GM13976 (cell line): ENCODE measurements at places on chromosomes 5 and 9.

GRCh38 chr9:3478549-3478953 lies 47.2 kb downstream of the RFX3 start:
- no peak for DNase-seq

DNA sequence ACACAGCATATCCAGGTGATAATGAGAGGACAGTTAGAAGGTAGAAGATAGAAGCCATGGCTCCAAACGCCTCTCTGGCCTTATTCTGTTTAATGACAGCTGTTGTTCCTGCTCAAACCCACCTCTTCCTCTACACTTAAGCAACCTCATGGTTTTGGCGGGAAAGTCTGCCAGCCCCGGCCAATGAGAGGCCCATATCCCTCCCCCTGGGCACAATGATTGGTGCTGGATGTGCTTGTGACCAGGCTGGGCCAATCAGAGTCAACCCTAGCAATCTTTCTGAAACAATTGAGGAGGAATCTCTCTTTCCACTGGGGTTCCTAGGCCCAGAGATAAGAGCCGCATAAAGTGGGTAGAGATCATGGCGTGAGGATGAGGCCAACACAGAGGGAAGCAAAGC lies 4.8 kb upstream of the GFI1B start:
- no peak for DNase-seq

- no peak for DNase-seq
Observed at GRCh38 chr9:15696979-15697378, 144.1 kb downstream of the CCDC171 start.

GRCh38 chr5:93884254-93884653 lies 142.9 kb upstream of the POU5F2 start:
- DNase-seq = no peak

DNA sequence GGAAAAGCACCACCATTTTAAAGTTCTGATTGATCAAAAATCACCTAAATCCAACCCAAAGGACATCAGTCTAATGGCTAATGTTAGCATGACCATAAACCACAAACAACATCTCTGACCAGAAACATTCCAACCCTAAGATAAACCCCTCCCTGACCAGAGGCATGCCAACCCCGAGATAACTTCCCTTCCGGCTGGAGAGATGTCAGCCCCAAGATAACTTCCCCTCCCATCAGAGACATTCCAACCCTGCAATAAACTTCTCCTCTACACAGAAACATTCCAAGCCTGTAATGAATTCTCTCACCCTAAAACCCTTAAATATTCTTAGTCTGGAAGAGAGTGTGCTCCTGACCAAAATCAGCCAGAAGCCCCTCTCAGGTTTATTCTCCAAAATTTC lies 364.3 kb downstream of the KCNN2 start:
- no peak for DNase-seq

DNA sequence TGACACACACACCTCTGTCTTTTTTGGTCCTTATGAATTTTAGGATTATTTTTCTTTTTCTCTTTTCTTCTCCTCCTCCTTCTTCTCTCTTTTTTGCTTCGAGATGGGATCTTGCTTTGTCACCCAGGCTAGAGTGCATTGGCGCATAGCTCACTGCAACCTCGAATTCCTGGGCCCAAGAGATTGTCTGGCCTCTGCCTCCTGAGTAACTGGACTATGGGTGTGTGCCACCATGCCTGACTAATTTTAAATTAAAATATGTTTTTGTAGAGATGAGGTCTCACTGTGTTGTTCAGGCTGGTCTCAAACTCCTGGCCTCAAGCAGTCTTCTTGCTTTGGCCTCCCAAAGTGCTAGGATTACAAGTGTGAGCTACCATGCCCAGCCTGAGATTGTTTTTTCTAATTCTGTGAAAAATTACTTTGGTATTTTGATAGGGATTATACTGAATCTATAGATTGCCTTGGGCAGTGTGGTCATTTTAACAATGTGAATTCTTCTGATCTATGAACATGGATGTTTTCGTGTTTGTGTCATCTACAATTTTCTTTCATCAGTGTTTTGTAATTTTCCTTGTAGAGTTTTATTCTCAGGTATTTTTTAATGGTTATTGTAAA lies 7.7 kb downstream of the AHRR start:
- no peak for DNase-seq

DNA sequence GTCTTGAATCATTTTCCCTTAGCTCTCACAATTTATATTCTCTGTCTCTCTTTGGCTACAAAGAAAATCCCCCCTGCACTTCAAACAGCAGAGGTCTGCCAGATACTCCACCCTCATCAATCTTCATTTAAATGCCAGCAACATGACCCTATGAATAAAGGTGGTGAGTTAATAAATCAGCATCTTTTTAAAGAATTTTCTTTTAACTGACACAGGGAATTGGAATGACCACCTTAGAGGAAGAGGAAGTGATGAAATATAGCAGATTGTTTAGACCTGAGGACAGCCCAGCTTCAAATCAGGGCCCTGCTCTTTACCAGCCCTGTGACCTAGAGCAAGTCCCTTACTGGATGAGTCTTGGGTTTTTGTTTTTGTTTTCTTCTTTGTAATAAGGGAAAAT lies 223.1 kb upstream of the PAPPA start:
- DNase-seq = no peak

DNA sequence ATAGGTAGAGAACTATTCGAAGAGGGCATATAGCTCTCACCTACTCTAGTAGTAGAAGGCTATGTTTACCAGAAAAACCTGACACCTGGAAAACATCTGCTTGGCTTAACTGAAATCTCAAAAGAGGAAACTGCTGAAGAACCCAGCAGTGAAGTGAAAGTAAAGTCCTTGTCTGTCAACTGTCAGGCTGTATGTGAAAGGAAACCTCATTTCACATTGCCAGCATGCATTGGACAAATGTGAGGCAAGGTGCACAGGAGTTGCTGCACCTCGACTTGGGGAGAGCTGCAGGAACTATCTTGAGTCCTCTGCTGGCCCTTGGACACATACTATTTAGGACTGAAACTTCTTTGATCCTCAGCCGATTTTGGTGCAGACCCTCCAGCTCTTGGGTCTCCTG lies 53.3 kb downstream of the NREP start:
- peak; percentile 53 for DNase-seq

- no peak for DNase-seq
Observed at GRCh38 chr5:54455413-54456157, at the start of gene HSPB3. Gene HSPB3 (plus strand): TSS chr5:54455699. CDS start chr5:54455790, 91 bp downstream.

DNA sequence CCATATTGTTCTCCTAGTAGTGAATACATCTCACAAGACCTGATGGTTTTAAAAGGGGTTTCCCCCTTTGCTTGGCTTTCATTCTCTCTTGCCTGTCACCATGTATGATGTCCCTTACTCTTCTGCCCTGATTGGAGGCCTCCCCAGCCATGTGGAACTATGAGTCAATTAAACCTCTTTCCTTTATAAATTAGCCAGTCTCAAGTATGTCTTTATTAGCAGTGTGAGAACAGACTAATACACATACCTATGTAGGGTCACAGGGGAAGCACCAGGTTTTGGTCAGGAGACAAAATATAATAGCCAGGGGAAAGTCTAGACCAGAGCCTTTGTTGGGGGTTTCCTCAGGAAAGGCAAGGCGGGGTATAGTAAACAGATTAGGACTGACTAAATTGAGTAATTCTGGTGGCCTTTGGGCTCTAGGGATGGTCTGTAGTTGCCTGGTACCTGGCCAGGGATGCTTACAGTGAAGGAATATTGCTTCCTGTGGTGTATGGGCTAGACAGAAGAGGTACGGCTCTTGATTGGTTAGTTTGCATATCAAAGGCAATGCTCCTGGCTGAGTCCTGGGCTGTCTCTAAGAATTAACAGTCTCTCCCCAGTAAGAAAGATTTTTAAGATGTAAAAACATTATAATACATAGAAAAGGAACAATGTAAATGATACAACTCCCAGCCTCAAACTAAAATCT lies 254.5 kb downstream of the ELAVL2 start:
- no peak for DNase-seq

DNA sequence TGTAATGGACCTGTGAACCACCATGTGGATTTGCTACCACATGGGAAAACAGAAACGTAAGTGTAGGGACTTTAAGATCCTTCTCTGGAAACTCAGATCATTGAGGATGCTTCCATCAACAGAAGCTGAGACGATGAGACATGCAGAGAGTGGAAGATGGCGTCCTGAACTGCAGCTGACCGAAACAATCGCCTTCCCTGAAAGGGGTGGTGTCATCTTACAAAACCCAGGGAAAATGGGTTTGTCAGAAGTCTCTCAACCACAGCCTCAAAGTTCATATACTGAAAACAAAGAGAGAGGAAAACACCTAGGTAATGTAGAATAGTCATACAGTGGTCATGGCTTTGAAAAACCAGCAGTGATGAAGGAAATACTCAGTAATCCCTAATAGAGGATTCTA lies 6.6 kb upstream of the PTPN3 start:
- DNase-seq = no peak

DNA sequence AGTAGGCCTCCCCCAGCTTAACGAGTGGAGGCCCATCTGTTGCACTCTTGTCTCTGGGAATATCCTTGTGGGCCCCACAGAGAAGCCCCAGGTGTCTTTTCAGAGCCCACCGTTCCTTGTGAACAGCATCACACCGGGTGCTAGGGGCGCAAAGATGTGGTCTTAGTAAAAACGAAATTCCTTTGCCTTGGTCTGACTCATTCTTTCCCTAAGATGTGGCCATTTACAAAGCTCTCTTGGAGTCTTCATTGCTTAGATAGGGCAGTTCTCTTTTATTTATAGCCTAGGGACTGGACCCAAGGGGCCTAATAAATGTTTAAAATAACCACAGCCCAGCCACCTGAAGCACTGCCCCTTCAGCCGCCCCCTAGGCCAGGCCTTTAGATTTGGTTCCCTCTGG lies 52.8 kb upstream of the RPL26L1 start:
- DNase-seq = peak; percentile 78

DNA sequence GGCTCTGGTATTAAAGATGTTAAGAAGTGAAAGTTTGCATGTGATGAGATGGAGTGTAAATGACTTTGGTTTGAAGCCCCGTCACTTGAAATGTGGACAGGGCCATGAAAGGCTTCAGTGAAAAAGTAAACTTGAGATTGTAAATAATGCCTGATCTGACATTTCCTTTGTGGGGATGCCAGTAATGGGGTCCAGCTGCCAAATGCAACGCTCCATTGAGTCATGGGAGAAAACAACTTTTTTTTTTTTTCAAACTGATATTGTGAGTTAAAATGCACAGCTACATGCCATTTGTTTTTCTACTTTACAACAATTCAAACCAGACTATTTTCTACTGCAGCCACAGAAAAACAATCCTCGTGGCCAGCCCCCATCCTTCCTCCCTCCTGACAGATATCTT lies 327.0 kb upstream of the TNC start:
- DNase-seq = no peak

DNA sequence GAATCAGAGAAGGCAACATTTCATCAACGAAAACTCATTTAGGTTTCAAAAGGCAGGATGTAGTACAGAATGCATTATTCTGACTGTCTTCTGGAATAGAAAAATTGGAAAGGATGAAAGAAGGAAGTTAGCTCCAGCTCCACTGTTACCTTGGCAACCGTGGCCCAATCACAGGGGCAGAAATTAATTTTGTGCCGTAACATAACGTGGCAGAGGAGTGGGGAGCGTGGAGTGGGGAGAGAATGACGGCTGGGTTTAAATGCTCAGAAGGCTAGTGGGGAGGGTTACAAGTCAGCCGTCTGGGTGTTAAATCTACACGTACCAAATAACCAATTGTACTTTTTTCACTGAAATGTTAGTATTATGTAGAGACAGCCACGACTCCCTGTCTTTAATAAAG lies 32.3 kb upstream of the EQTN start:
- no peak for DNase-seq

GRCh38 chr9:133609311-133610098 lies at the start of gene FAM163B:
Gene FAM163B (minus strand): TSS chr9:133609389. CDS start chr9:133580223, 29,166 bp downstream.
- no peak for DNase-seq

GRCh38 chr5:14584848-14585247 lies 3.3 kb downstream of the OTULINL start:
- no peak for DNase-seq

DNA sequence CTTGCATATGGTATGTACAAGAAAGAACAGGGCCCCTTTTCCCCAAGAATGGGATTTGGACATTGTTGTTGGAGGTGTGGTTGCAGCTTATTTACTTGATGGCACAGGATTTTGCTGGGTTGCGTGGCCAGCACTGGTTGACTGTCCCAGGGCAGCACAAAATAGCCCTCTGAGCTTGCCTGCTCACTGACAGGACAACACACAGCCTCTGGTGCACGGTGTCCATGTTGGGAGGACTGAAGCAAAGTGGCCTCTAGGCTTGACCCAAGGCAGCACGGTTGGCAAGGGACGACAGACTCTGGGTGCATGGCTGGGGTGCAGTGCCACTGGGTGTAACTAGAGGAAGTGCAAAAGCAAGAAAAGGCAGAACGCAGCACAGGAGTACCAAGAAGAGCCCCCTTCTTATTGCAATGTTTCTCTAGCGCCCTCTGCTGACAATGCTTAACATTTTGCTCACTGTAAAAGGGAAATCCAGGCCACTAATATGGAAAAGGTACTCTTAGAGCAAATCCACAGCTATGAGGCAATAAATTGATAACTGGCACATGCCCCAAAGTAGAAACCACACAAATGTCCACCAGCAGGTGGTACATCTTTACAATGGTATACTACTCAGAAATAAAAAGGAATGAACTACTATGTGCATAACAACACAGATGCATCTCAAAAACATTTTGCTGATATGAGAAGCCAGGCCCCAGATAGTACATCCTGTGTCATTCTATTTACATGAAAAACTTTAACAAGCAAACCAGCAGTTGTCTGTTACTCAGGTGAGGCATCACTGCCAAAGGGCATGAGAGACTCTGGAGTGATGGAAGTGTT lies 47.4 kb upstream of the BARX1 start:
- DNase-seq = peak; percentile 46

- no peak for DNase-seq
Observed at GRCh38 chr9:131290767-131291370, 1.3 kb downstream of the PLPP7 start.

- DNase-seq = no peak
Observed at GRCh38 chr5:78050888-78051287, 243.6 kb downstream of the AP3B1 start.

DNA sequence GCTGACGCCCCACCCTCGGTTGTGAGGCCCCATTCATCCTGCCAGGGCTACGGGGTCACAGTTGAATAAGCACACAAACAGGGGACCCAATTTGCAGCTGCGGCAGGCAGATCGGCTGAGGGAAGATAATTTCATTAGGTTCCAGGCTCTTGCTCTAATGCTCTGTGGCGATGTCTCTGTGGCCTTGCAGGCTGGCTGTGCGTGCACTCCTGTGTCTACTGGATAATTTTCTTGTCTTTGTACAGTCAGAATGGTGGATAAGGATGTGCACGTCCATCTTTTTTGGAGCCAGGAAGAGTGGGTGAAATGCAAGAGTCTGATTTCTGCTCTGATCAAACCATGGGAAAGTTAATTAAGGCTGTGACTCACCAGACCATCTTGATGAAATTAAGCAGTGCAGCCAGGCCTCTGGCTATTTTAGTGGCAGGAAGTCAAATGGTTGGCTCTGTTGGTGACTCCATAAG lies 39.2 kb downstream of the NSG2 start:
- no peak for DNase-seq

- DNase-seq = no peak
Observed at GRCh38 chr5:90421136-90421535, 11.6 kb upstream of the CETN3 start.

DNA sequence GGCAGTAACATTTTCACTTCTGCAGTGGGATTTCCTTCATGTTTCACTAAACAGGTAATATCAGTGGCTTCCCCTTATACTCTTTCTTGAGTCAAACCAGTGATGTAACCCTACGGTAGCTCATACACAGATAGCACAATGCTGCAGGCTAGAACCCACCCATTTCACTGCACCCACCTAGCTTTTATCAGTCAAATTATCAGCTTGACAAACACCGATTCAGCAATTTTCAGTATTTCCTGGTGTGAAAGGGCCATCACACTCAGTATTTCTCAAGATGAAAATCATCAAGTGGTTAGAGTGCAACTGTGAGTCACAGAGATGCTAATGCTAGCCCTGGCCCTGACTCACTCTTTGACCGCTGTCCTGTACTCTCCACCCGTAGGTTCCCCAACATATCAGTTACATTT lies 242.3 kb upstream of the PTGER4 start:
- peak; percentile 43 for DNase-seq
